Motor neuron (in vitro differentiated cells): ENCODE measurements at places on chromosomes 11 and 22. TPM values are rescaled to one million over a fixed set of nuclear protein-coding genes. Genes with fewer than 3 reads are reported as not detected.

DNA sequence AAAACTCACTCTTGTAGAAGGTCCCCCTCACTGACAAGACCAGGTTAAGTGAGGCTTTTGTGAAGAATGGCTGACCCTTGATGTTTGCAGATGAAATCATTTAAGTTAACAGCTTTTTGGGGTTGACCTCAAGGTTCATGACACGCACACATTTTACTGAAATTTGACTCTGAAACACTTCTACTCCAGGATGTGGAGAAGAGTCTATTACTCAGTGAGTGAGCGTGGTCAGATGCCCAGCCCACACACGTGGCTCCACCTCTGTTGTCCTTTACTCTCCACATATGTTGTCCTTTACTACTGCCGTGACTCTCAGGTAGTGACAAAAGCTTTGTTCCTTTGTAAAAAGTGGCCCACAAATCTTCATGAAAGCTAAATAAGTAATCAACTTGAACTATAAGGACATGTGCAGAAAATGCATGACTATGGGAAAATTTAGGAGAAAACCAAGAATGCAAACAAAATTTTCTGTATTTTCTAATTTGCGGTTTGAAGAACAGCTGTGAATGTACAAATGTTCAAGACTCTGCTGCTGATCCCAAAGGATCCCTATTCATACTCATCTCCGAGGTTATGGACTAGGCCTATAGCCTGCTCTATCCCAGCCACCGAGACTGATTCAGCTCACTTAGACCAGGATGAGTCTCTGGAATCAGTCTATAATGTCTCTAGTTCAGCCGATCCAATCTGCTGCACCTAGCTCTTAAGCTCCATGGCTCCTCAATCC, 22.4 kb downstream of the XRRA1 start:
- ATAC-seq: peak; percentile 63

GRCh38 chr11:72358466-72359405, 75.6 kb downstream of the CLPB start:
- ATAC-seq: no peak

DNA sequence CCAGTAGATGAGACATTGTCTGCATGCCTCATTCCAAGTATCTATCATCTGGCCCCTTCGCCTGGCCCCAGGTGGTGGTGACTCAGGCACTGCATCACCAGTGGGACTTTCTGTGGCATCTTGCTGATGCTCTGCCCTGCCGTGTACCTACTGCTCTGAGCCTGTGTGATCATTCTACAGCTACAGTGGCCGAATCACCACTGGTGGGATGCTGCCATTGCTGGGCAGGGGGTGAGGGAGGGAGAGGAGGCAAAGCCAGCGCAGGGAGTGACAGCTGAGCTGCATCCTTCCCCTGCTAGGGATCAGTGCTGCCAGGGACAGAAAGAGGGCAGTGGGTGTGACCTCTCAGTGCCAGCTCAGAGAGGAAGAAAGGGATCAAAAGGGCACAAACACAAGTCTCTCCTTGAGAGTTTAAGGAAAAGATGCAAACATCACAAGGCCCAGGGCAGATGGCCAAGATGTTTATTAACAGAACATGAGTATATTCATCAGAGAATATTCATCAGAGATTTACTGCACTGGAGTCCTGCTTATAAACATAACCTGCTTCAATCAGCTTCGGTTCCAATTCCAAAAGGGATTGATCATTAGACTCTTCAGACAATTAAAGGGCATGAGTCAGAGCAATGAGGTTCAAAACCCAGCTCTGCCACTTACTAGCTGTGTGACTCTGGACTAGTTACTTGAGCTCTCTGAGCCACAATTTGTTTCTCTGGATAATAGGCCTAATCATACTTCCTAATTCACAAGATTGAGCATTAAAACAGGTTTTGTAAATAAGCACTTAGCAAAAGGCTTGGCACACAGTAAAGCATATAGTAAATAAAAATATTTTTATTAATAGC, 109.8 kb downstream of the NAT10 start:
- peak; percentile 93 for ATAC-seq

- ATAC-seq: no peak
Observed at GRCh38 chr11:20003351-20003750, 156.9 kb downstream of the DBX1 start.

Gene KCNE3
- 0.52 and 0.71 TPM in 2 replicates for total RNA-seq

DNA sequence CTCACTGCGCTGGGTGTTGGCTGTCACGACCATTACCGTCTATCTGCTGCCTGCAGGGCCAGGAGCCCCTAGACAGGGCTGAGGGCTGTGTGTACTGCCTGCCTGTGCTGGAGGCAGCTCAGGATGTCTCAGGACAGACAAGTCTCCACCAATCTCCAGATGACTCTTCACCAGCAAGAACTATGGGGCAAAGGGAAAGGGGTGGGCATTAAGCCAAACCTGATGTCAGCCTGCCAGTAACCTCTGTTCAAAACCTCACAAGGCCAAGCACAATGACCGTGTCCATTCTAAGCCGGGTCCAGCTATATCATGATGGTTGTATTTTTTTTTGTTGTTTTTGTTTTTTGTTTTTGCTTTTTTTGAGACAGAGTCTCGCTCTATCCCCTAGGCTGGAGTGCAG, 31.6 kb downstream of the MAFF start:
- no peak for ATAC-seq

DNA sequence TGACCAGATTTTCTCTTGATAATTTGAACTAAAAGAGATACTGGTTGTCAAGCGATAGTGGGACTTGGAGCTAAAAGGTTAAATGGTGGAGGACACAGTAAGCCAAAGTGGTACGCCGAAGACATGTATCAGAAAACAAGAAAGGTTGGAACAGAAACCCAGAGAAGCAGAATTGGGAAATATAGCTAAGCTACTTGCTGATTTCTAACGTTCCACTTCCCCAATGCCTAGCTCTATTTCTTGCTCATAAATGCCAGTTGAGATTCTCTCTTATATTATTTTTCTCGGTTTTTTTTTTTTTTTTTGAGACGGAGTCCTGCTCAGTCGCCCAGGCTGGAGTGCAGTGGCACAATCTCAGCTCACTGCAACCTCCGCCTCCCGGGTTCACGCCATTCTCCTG, 12.7 kb downstream of the TMEM41B start:
- no peak for ATAC-seq

DNA sequence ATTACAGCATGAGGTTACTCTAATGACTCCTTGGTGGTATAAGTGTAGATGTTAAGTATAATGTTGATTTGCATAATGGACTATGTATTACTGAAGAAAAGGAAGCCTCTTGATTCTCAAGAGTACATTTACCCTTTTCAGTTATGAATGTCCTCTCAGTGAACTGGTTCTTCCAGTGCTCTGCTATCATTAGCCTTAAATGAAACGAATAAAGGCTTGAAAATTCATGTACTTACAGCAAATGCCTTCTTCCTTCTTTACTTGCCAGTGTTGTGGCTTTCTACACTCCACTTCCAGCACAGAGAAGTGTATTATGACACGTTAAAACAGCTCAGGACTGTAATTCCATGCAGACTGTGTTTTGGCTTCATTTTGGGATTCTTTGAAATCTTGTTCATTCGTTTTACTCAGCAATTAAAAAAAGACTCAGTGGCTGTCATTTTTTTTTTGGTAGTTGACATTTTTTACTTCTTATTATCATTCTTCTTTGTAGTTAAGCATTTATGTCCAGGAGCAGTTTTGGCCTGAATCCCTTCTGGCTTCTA, 96.9 kb downstream of the MTMR3 start:
- ATAC-seq: peak; percentile 58

- ATAC-seq: peak; percentile 58
Observed at GRCh38 chr11:25886036-25886435, 445.9 kb upstream of the ANO3 start.

Gene GANAB
- total RNA-seq: 97.8 and 116 TPM in 2 replicates

DNA sequence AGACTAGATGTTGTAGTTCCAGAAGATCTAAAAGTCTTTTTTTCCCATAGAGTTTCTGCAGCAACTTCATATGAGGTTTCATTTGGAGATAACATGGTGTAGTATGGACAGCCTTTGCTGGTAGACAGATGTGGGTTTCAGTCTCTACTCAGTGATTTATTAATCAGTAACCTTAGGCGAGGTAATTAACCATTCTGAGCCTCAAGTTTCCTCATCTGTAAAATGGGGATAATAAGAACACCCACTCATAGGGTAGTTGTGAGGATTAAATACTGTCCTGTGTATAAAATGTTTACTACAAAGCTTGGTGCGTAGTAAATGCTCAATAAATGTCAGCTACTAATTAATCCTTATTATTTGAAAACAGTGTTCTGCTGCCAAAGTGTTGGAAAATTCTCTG, 16.8 kb downstream of the POU2F3 start:
- no peak for ATAC-seq

DNA sequence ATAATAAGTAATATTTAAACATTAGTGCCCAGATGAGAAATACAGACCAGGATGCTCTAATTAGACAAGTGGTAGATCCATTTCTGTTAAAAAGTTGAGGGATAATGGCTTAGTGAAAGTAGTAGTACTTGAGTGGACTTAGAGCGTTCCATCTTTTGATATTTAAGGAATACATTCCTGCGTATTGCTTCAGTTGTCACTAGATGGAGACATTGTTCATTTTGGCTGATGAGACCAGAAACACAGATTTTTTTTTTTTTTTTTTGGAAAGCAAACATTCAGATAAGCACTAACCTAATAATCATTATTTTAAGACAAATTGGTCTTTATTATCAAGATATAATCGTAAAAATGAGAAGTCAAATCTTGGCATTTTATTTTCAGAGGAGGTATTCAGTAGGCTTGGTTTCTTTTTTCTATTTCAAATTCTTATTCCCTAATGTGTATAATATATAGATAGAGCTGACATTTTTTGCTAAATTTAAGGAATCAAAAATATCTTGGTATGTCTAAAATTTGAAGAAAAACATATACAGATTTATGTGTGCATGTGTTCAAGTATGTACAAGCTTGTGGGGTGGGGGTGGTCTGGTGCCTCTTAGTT, 92.9 kb downstream of the DYNC2H1 start:
- no peak for ATAC-seq

Gene BDNF
- 0.67 and 1.3 TPM in 2 replicates for total RNA-seq

Gene UFD1
- total RNA-seq: 25.3 and 25.4 TPM in 2 replicates

Gene MICALL1
- 15.1 and 18.2 TPM in 2 replicates for total RNA-seq

Gene OPCML
- total RNA-seq: 8.3 and 10.9 TPM in 2 replicates

Gene GAL3ST1
- 1.3 and 1.5 TPM in 2 replicates for total RNA-seq

GRCh38 chr11:32429477-32429876, 5.9 kb downstream of the WT1 start:
- no peak for ATAC-seq

Gene RIMBP3B
- total RNA-seq: 0.20 and 0.38 TPM in 2 replicates

GRCh38 chr11:110948112-110948511, 235.9 kb upstream of the ARHGAP20 start:
- no peak for ATAC-seq

- peak; percentile 84 for ATAC-seq
Observed at GRCh38 chr11:14269692-14270573, 89.0 kb downstream of the RRAS2 start.

DNA sequence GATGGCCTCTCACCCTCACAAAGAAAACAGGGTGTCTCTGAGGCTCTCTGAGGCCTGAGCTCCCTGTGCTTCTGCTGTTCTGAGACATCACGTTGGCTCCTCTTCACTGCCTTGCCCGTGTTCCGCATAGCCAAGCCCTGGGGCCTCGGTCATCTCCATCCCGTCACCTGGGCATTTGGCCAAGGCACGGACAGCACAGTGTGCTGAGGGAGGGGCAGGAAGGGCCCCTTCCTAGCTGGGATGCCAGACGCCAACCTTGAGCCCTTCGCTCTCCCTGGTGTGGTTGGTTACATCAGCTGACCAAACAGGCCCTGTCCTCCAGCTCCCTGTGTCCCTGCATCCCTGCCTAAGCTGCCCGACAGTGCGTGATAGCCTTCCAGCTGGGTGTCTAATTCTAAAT, 25.9 kb downstream of the MOV10L1 start:
- no peak for ATAC-seq

- ATAC-seq: no peak
Observed at GRCh38 chr22:22720724-22721261, 76.4 kb downstream of the GGTLC2 start.

Gene KIF18A
- 0.86 and 0.97 TPM in 2 replicates for total RNA-seq

GRCh38 chr11:12287374-12288211, 89.8 kb upstream of the PARVA start:
- peak; percentile 89 for ATAC-seq

Gene DRD4
- 1.7 and 1.8 TPM in 2 replicates for total RNA-seq

DNA sequence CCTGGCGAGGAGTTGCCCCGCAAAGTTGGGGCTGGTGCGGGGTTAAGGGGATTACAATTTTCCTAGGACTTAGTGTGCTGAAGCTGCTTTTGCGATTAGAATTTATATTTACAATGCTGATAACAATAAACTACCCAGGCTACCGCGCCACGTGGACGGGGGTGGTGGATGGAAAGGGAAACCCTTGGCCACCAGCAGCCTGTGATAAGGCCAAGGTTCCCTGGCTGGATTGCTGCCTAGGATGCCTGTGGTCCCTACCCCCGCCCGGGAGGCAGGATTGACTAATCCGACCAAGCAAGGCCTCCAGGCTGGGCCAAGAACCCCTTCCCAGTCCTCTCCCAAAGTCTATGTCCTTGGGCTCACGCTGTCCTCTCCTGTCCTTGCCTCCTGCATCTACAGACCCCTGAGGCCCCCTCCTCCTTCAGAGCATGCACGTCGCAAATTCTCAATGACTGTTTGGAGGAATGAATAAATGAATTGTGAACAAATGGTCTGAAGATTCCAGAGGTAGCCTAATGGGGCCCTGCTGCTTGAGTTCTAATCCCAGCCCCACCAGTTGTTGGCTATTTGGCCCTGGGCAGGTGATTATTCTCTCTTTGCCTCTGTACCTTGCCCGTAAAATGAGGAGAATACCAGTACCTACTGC, 7.6 kb upstream of the CHKA start:
- ATAC-seq: peak; percentile 66
